ENCODE measurements at places on chromosomes 13 and 19.

DNA sequence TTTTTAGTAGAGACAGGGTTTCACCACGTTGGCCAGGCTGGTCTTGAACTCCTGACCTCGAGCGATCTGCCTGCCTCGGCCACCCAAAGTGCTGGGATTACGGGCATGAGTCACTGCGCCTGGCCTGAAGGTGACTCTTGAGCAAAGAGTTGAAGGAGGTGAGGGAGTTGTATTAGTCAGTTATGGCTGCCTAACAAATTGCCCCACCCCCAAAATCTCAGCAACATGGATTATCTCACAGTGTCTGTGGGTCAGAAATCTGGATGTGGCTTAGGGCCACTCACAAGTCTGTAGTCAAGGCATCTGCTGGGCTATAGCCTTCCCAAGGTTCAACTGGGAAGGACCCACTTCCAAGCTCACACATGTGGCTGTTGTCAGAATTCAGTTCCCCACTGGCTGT is 52.8 kb upstream of the ADGRE5 start:
- DNase-seq: no peak

GRCh38 chr19:49677231-49677900 is at the start of gene PRMT1:
Gene PRMT1, plus strand, starts transcription at chr19:49677271. Its CDS starts 10 bp downstream, at chr19:49677281.
- DNase-seq: peak; percentile 27

DNA sequence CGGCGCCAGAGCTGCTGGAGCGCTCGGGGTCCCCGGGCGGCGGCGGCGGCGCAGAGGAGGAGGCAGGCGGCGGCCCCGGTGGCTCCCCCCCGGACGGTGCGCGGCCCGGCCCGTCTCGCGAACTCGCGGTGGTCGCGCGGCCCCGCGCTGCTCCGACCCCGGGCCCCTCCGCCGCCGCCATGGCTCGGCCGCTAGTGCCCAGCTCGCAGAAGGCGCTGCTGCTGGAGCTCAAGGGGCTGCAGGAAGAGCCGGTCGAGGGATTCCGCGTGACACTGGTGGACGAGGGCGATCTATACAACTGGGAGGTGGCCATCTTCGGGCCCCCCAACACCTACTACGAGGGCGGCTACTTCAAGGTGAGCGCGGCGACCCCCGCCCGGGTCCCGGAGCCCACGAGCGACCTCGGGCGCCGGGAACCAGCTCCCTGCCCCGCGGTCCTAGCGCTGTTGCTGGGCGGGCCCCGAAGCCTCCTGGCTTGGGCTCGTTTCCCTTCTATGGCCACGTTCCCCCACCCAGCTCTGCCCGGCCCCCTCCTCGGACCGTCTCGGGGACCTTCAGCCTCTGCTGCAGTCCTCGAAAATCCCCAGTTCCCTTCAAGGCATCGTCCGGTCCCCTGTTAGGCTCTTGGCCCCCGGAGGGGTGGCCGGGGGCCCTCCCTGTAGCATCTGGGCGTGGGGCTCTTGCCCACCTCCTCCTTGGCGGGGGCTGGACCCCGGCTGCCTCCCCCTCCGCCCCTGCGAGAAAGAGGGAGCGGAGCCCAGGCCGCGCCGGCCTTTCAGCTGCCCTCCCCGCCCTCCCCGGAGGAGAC is at the start of gene CDC34:
TSS of gene CDC34 (plus strand) at position 8 of the 808 bp plus-strand sequence. CDS start at position 180, 172 bp downstream.
- no peak for DNase-seq

DNA sequence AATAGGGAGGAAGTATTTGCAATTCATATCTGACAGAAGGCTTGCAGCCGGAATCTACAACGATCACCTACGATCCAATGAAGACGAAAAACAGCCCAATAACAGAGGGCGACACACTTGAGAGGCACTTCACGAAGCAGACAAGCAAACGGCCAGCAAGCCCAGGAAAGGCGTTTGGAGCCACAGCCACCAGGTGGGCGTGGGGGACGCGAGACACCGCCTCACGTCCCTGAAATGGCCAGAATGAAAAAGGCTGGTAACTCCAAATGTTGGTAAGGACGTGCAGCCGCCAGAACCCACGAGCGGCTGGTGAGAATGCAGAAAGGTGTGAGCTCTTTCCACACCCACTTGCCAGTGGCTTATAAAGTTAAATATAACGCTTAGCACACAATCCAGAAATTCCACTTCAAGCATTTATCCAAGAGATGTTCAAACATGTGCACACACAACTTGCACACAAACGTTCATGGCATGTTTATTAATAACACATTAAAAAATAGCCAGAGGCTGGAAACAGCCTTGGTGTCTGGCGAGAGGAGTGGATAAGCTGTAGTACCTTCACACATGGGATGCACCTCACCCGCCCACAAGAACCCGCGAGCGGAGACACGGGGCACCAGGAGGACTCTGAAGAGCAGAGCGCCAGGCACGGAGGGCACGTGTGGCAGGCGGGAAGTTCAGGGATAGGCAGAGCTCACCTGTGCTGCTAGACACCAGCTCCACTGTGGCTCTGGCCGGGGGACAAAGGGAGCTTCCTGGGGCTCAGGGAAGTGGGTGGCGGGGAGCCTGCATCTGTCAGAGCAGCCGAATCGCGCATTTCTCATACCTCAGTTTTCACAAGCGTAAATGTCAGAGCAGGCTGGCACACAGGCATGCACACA is 89.3 kb downstream of the SPACA7 start:
- DNase-seq: no peak

- DNase-seq: no peak
These were observed 5.6 kb downstream of the ZNF787 start for GRCh38 chr19:56115490-56115889.

DNA sequence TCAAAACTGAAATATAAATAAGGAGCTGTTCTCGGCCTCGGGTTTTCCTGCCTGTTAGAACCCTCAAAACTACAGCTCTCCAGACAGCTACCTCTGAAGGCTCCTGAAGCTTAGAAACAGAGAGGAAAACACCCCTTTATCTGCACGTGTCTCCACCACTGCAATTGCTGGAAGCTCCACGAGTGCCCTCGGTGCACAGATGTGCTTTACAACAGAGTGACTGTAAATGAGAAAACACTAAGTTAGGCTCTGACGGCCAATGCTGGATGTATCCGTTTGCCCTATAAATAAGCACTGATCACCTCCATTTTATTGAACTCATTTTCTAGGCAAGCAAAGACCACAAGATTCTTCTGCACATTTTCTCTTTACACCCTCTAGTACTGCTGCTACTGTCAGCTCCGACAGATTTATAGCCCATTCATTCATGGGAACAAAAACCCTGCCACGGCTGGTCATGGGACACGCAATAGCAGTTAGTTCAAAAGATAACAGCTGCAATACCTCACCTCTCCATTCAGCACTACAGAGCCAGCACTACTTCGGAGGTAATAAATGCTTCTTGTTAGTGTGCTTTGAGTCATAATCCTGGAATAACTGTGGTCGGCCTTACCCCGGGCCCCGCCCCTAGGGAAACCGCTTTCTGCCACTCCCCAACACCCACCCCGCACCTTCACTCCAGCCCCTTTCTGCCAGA is 241.1 kb upstream of the ZNF507 start:
- no peak for DNase-seq

- DNase-seq: no peak
These were observed 142.6 kb downstream of the CRYL1 start for GRCh38 chr13:20383058-20383457.

- DNase-seq: no peak
These were observed 48.3 kb downstream of the KDM4B start for GRCh38 chr19:5017235-5017634.

DNA sequence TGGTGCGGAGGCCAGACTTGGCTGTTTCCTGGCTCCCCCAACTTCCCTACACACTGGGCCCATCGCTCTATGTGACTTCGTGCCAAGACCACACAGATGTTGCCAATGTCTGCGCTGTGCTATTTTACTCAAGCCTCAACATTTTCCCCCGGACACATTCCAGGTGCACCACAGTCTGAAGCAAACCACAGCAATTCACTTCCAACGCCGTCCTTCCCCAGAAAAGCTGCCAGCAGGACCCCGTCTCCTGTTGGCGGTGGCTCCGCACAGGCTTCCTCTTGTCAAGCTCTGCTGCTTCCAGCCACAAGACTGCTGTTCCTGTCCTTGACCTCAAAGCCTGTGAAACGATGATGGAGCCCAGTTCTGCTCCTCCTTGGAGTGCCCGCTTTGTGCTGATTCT is 100.7 kb downstream of the CRYL1 start:
- DNase-seq: no peak

- no peak for DNase-seq
These were observed 73.5 kb upstream of the PCDH17 start for GRCh38 chr13:57558051-57558467.

GRCh38 chr19:17784201-17785008 is 10.5 kb upstream of the B3GNT3 start:
- DNase-seq: peak; percentile 46

DNA sequence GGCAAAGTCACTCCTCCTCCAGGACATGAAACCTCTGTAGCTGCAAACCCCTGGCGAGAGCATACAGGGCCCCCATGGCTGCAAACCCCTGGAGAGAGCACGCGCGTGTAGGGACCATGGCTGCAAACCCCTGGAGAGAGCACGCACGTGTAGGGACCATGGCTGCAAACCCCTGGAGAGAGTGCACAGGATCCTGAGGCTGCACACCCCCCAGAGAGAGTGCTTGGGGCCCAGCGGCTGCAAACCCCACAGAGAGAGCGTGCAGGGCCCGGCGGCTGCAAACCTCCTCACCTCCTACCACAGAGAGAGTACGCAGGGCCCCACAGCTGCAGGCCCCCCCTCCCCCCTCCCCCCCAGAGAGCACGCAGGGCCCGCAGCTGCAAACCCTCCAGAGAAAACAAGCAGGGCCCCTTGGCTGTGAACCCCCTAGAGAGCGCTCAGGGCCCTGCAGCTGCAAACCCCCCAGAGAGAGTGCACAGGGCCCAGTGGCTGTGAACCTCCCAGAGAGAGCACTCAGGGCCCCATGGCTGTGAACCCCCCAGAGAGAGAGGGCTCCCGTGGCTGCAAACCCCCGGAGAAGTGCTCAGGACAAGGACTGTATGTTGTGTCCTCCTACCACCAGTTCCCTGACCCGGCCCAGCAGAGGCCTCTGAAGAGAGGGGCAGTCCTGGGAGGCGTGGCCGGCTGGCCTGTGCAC is 7.3 kb downstream of the ADPRHL1 start:
- no peak for DNase-seq

GRCh38 chr13:78020861-78021260 is 102.2 kb upstream of the EDNRB start:
- no peak for DNase-seq

DNA sequence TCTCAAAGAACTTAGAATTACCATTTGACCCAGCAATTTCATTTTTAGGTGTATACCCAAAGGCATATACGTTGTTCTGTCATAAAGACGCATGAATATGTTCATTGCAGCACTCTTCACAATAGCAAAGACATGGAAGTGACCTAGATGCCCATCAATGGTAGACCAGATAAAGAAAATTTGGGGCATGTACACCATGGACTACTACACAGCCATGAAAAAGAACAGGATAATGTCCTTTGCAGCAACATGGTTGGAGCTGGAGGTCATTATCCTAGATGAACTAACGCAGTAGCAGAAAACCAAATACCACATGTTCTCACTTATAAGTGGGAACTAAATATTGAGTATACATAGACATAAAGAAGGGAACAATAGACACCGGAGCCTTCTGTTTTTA is 20.7 kb downstream of the PAN3 start:
- no peak for DNase-seq

GRCh38 chr19:19061506-19061905 is 2.3 kb upstream of the SLC25A42 start:
- no peak for DNase-seq

- DNase-seq: no peak
These were observed 29.0 kb upstream of the NBEA start for GRCh38 chr13:34913040-34913439.
